ENCODE measurements at places on chromosomes 6 and 20.

GRCh38 chr6:116365743-116366142, 5.0 kb upstream of the DSE start:
- DNase-seq, result no peak

- no peak for DNase-seq
These were observed 371.8 kb downstream of the MAFB start for GRCh38 chr20:40317156-40317790.

DNA sequence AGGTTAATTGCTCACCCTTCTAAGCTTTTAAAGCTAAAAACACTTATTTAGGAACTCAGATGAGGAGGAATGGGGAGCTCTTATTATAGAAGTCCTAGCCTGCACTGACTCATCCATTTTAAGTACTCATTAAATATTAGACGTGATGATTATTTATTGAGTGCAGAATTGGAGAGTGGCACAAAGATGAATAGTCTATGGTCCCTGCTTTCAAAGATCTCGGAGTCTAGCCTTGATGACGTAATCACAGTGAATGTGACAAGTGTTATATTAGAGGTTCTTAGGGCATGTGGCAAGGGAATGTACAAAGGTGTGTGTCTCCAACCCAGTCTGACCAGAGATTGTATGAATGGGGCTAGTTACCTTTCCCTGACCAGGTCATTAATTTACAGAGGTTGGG, 68.7 kb upstream of the CD83 start:
- no peak for DNase-seq

DNA sequence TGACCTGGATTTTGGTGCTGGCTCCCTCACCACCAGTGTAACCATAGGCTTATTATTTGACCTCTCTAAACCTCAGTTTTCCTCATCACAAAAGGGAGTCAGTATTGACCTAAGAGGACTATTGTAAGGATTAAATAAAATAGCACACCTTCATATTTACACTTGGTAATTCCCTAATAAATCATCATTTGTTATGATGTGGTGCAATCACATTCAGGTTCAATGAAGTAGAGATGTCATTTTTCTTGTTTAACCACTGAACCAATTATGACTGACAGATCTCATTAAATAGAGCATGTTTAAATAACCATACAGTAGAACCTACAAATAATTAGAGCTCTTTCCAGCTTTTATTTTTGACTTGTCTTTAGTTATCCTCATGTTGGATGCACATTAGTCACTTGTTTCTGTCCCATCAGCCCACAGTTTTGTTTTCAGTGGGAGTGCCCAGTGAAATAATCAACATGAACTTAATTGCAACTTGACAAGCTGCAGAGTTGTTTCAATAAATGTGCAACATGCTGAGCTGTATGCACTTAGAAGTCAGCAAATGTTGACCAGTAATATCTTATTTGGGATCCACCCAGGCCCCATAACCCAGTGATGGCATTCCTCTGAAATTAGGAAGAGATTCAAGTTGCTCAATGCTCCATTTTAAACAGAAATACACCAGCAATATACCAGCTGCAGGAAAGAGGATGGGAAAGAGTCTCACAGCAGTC, 451.7 kb upstream of the MARCKS start:
- peak; percentile 24 for DNase-seq

- DNase-seq, result peak; percentile 37
These were observed 1.9 kb downstream of the RFPL4B start for GRCh38 chr6:112348891-112349635.

DNA sequence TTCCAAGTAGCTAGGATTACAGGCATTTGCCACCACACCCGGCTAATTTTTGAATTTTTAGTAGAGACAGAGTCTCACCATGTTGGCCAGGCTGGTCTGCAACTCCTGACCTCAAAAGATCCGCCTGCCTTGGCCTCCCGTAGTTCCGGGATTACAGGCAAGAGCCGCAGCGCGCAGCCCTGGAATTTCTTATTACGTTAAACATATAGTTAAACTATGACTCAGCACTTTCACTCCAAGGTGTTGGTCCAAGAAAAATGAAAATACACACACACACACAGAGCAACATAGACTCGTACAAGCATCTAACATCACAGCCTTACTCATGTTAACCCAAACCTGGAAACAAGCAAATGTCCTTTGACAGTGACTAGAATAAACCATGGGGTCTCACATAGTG, 663.9 kb downstream of the PRKN start:
- DNase-seq, result no peak

- DNase-seq, result no peak
These were observed 114.0 kb upstream of the TAB2 start for GRCh38 chr6:149203509-149203908.
